ENCODE measurements at places on chromosomes 13 and 19.

DNA sequence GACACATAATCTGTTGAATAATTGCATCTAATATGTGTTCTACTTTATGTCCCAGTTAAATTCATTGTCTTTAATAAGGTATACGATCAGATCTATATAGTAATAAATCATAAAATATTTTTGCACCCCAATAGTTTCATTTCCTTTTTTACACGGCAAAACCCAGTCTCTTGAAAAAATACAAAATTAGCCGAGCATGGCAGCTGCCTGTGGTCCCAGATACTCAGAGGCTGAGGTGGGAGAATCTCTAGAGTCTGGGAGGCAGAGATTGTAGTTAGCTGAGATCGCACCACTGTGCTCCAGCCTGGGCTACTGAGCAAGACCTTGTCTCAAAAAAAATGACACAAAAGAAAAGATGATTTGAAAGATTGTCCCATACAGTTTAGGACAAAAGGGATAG lies 52.3 kb upstream of the PARP4 start:
- no peak for DNase-seq

GRCh38 chr13:98834254-98834960 lies 81.9 kb upstream of the SLC15A1 start:
- DNase-seq: no peak

- DNase-seq: peak; percentile 35
These were observed 33.7 kb downstream of the VSTM1 start for GRCh38 chr19:54029930-54030490.

DNA sequence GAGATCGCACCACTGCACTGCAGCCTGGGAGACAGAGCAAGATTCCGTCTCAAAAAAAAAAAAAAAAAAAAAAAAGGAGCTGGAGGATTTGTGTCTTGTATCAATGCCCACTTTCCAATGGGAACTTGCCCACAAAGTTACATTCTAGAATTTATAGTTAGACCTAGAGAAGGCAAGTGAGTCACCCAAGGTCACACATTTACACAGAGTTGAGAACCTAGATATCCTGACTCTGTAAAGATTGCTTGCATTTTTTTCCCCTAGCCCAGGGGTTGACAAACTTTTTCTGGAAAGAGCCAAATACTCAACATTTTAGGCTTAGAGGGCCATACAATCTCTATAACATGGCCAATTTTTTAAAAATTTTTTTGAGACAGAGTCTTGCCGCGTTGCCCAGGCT lies 7.7 kb upstream of the BRD4 start:
- no peak for DNase-seq

- DNase-seq: no peak
These were observed 37.1 kb downstream of the DZIP1 start for GRCh38 chr13:95607366-95607765.

DNA sequence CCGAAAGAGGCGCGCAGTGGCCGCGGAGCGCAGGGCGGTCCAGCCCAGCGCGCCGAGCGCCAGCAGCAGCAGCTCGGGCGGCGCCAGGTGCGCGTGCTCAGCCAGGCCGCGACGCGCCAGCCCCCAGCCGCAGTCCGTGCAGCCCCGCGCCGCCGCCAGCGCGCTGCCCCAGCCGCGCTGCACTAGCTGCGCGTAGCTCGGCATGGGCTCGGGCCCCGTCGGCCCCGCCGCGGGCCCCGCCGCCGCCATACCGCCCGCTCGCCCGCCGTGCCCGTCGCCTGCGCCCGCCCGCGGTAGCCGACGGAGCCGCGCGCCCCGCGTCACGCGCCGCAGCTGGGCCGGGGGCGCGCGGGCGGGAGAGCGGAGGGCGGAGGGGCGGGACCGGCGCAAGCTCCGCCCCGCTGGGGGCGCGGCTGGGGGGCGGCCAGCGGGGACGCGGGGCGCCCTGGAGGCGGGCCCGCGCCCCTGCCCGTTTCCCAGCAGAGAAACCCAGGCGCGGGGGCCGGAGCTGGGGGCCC lies at the start of gene CERS1:
CERS1 (minus strand) TSS at position 335 of the 518 bp plus-strand sequence; CDS start at position 249, 86 bp downstream.
- no peak for DNase-seq

DNA sequence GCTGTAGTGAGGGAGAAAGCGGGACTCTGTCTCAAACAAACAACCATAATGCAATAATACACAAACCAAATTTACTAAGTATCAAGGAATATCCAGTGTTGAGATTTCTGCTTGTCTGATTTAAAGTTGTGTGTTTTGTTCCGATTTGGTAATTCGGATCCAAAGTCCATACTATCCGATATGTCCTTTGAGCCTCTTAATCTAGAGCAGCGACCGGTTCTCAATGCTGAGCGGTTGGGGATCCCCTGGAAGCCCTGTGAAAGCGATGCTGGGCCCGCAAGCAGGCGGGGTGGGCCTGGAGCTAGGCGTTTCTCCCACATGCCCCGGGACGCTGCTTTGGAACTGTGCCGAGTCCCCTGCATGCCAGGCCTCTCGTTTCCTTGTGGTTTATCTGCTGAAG lies 20.2 kb downstream of the C19orf44 start:
- no peak for DNase-seq

Data from activated T-cell treated with anti-CD3 and anti-CD28 coated beads for 48 hours (primary cell).